Stimulated activated naive B cell treated with anti-CD40 and anti-IgM and Interleukin-4, amounts not matched to agents 10 μg/mL and 1 μg/mL and 100 μg/mL, for 72 hours (primary cell): ENCODE measurements at places on chromosomes 4 and X.

GRCh38 chr4:4439782-4440181, 52.9 kb downstream of the NSG1 start:
- H3K27me3 ChIP-seq, result no peaks in the 10 kb centered on the region
- no peaks in the 10 kb centered on the region for H3K4me1 ChIP-seq
- no peak overlapping the region for H3K27ac ChIP-seq
- DNase-seq, result no peak
- no peak overlapping the region for H3K4me3 ChIP-seq

DNA sequence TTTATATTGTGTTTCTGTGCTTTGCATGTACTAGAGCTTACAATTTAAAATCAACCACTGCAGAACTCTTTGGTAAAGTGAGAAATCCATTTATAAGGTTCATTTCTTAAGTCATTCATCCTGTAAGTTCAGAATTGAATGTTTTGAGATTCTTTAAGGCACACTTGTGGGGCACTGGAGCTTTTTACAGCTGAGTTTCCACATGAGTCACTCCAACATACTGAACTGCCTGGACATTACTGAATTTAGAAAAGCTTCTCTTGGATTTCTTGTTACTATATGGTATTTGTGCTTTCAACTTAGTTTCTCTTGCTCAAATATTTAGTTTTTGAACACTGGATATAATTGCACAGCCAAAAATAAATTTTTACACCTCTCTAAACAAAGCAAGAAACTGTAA, 226.3 kb downstream of the PACRGL start:
- no peak for DNase-seq
- no peak overlapping the region for H3K4me3 ChIP-seq
- H3K4me1 ChIP-seq, result no peaks in the 10 kb centered on the region
- no peaks in the 10 kb centered on the region for H3K36me3 ChIP-seq
- no peaks in the 10 kb centered on the region for H3K27me3 ChIP-seq

GRCh38 chr4:33628296-33628695, 2616.0 kb downstream of the ARAP2 start:
- H3K27me3 ChIP-seq, result no peaks in the 10 kb centered on the region
- no peak overlapping the region for H3K4me3 ChIP-seq
- no peak overlapping the region for H3K27ac ChIP-seq
- H3K4me1 ChIP-seq, result no peaks in the 10 kb centered on the region
- H3K36me3 ChIP-seq, result no peaks in the 10 kb centered on the region

DNA sequence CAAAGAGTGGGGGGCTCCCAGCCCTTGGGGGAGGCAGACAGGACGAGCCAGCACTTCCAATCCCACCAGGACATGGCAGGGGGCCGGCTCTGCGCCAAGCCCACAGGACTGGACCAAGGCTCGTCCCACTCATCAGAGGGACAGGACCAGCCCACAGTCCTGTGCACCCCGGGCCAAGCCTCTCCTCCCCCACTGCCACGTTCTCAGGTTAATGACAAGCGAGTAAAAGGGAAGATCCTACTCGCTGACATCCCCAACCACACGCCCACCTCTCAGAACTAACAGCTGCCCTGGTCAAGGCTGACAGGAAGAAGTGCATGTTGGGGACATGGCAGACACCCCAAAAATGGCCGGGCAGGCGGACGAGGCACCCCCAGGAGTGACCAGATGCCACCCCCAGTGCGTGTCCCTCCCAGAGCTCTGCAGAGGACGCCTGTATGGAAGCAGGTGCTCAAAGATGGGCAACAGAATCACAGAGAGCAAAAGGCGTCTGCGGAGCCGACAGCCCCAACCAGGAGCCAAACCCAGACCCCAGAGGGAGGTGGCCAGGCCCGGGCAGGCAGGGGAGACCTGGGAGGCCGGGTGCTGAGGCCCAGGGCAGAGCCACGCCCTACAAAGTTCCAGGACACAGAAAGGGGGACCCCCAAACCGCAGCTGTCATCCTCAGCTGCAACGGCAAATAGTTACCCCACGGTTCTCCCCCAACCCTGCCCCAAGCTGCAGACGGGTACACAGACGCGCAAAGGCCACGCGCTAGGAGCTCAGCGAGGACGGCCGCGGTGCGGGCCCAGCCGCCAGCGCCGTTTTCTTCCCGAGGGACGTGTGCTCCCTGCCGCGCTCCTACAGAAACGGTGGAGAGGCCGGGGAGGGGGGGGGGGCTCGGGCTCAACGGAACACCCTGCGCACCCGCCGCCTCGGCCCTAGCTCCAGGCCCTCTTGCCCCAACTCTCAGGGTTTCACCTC, 1.7 kb downstream of the CTBP1 start:
- H3K4me3 ChIP-seq, result peak overlapping the region; percentile 95
- H3K4me1 ChIP-seq, result peaks cover 60% of the 10 kb centered on the region
- no peaks in the 10 kb centered on the region for H3K27me3 ChIP-seq
- H3K36me3 ChIP-seq, result peaks cover 30% of the 10 kb centered on the region
- peak; percentile 25 for DNase-seq
- H3K27ac ChIP-seq, result peak overlapping the region; percentile 98

- no peak overlapping the region for H3K27ac ChIP-seq
- DNase-seq, result peak; percentile 36
- H3K36me3 ChIP-seq, result peaks cover 2% of the 10 kb centered on the region
- peaks cover 6% of the 10 kb centered on the region for H3K27me3 ChIP-seq
These were observed 1.5 kb downstream of the KLF8 start for GRCh38 chrX:56233682-56234081.

DNA sequence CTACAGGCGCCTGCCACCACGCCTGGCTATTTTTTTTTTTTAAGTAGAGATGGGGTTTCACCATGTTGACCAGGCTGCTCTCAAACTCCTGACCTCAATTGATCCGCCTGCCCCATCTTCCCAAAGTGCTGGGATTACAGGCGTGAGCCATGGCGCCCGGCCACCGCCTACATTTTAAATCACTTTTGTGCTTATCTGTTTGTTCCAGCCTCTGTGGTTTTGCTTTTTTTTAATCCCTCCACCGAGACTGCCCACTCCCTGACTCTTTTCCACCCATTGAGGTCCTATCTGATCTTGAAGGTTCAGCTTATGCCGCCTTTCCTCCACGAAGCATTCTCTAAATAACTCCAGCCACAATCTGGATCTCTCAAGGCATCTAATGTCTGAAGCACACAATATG, 73.5 kb downstream of the CHRDL1 start:
- H3K27ac ChIP-seq, result no peak overlapping the region
- no peaks in the 10 kb centered on the region for H3K36me3 ChIP-seq
- peaks cover 2% of the 10 kb centered on the region for H3K4me1 ChIP-seq
- DNase-seq, result no peak

GRCh38 chr4:38385093-38386004, 278.6 kb upstream of the KLF3 start:
- H3K4me1 ChIP-seq, result no peaks in the 10 kb centered on the region
- no peaks in the 10 kb centered on the region for H3K27me3 ChIP-seq
- no peak for DNase-seq
- H3K36me3 ChIP-seq, result peaks cover under 1% of the 10 kb centered on the region
